ENCODE measurements at places on chromosomes 12 and 14. TPM values are rescaled to one million over a fixed set of nuclear protein-coding genes. Genes with fewer than 3 reads are reported as not detected.

Gene TESPA1
- polyA plus RNA-seq: 0.20 TPM

Gene MYF6
- not detected for polyA plus RNA-seq

Gene OASL
- polyA plus RNA-seq: 0.03 TPM

Gene GPRC5D
- 0.94 TPM for polyA plus RNA-seq

Gene NINJ2
- 0.88 TPM for polyA plus RNA-seq

Gene STXBP6
- polyA plus RNA-seq: 7.0 TPM

Gene AMHR2
- polyA plus RNA-seq: 0.48 TPM

Gene GDF3
- polyA plus RNA-seq: not detected

Gene MAP1LC3B2
- polyA plus RNA-seq: 8.1 TPM

Gene TRPV4
- polyA plus RNA-seq: 19.2 TPM

Gene OAS1
- 12.5 TPM for polyA plus RNA-seq

Measured in renal pelvis (tissue), 12 donors.